Cortex of kidney (tissue), 1 donor: ENCODE measurements at places on chromosomes 1 and 21.

GRCh38 chr1:182575540-182576149, 13.4 kb downstream of the RNASEL start:
- no peak for DNase-seq

DNA sequence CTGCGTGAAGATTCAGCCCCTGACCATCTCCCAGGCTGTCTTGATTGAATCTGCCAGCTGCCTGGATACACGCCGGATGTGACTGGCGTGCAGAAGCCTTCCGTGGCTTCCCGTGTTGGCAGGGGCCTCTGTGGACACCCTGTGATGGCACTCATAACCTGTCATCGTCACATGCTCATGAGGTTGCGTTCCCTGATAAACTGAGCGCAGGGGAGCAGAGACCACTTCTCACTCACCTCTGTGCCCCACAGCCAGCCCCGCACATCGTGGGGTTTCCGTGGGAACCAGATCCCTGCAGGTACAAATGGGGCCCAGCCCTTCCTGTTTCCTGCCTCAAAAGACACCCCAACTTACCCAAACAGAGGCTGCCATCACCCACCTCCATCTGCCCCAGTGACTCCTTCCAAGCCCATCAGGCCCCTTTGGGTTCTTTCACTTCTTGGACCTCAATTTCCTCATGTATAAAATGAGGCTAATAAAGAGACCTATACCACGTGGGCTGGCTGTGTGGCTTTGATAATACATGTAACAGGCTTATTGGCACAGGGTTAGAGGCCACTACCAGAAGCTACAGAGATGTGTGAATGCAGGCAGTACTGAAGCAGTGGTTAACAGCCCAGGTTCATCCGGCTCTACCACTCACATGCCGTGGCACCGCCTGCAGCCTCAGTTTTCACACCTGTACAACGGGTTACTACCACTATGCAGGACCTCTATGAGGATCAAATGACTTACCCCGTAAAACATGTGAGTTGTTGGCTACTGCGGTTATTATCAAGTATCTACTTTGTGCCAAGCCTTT, 23.6 kb downstream of the HTR6 start:
- DNase-seq: no peak

DNA sequence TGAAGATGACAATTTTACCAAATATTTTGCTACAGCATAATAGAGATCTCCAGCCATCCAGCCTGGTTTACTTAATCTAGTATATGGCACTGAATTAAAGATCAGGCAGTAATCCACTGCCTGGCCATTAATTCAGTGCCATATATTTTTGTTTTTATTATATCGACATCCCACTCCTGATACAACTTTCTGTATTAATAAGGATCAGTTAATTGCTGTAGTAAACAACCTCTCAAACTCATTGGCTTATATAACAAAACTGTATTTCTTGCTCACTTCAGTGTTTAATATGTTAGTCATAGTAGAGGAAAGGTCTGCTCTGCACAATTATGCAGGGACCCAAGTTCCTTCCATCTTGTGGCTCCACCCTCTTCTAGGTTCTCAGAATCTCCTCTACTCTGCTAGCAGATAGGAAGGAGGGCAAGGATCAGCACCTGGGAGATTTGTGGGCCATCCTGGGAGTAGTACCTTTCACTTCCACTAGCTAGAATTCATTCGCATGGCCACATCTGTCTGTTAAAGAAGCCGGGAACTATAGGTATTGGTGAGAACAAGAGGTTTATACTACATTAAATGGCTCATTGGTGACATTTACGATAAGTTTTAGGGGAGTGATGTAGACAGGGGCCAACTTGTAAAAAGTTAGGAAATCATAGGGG, 3.6 kb upstream of the ZDHHC18 start:
- DNase-seq: no peak

DNA sequence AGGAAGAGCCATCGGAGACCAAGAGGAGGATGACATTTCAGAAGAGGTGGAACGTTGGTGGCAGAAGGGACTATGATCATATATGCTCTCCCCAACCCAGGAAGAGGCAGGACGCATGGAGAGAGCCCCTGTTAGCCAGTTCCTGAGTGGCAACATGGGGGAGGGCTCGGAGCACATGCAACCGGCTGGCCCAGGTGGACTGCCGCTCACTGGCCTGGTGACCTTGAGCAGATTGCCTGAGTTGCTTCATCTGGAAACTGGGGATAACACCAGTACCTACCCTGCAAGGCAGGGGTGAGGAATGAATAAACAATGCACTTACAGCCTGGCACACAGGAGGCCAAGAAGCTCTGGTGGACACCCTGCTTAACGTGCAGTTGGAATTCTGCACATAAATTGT, 29.0 kb downstream of the SYT6 start:
- no peak for DNase-seq

GRCh38 chr1:32925403-32926162, 24.4 kb upstream of the TMEM54 start:
- DNase-seq: no peak

GRCh38 chr1:19892628-19893168, 10.5 kb downstream of the OTUD3 start:
- no peak for DNase-seq

DNA sequence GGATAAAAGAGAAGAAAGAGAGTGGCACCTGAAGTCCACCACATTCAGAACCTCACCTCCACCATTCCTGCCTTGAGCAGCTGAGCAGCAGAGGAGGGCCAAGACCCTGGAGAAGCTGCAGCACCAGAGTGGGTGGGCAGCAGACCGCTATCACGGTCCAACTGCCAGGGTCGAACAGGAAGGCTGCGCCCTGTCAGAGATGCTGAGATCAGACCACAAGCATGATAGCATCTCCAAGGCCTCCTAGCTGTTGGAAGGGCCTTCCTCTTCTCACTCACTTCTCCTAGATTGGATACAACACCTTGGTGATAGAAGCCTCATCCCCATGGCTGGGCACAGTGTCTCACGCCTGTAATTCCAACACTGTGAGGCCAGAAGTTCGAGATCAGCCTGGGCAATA, 12.1 kb upstream of the SLC45A3 start:
- no peak for DNase-seq

- no peak for DNase-seq
These were observed 1.6 kb upstream of the METTL25B start for GRCh38 chr1:156726549-156727226.

DNA sequence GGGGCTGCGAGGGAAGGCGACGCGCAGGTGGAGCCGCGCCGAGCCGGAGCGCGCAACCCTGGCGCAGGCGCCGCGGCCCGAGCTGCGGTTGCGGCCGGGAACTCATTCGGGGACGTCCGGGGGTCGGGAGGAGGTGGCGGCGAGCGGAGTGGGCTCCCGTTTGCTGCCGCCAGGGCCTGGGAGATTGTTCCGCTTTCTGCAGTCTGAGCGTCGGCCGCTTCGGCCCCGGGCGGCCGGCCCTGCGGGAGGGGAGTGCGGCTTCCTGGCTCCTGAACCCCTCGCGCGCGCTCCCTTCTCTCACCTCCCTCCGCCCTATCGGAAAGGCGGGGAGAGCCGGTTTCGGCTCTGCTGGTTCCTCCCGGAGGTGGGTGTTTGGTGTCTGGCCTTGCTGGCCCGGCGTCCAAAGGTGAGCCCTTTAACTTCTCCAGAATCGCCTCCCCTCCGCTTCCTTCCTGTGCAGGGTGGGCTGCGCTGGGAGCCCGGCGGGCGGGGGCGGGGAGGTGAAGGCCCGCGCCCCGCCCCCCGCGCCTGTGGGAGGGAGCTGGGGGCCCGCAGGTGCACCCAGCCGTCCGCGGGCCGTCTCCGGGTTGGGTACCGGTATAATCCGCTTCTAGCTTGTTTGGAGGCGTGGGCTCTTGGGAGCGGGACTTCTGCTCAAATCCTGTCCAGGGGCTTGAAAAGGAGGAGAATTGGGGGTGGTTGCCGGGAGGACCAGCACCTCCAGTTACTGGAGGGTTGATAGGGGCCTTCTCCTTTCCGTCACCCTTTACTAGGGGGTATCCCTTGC, 683 bp downstream of the LRRC8D start:
- DNase-seq: no peak

DNA sequence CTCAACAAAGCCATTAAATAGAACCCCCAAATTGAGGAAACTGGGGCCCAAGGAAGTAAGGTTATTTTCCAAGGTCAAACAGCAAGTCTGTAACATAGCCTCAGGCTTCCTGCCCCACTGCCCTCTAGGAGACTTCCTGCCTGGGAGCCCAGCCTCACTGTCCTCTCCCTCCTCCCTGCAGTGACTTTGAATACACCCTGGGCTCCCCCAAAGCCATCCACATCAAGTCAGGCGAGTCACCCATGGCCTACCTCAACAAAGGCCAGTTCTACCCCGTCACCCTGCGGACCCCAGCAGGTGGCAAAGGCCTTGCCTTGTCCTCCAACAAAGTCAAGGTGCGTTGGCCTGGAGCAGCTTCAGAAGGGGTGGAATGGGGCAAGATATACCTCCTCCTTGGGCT, 18.3 kb downstream of the GRHL3 start:
- DNase-seq: no peak

DNA sequence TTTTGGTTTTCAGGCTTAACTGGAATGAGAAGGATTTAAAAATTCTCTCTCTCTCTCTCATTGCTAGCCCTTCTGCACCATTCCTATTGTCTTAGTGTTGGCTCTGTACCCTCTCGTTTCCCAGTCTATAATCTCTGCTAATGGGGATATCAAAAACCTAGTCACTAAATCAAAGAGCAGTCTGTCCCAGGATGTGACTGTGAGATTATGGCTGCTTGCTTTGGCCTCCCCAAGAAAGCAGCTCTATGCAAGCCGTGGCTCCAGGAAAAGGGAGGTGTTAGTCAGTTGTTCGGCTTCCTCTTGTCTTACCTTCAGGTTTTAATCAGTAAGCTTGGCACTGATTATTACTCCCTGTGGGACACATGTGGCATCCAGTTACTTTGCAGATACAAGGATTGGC, 468.8 kb downstream of the USP25 start:
- DNase-seq: no peak

GRCh38 chr1:203625628-203626019, 1.0 kb upstream of the ATP2B4 start:
- DNase-seq: no peak

- no peak for DNase-seq
These were observed 58.0 kb downstream of the DDX20 start for GRCh38 chr1:111813440-111814304.

DNA sequence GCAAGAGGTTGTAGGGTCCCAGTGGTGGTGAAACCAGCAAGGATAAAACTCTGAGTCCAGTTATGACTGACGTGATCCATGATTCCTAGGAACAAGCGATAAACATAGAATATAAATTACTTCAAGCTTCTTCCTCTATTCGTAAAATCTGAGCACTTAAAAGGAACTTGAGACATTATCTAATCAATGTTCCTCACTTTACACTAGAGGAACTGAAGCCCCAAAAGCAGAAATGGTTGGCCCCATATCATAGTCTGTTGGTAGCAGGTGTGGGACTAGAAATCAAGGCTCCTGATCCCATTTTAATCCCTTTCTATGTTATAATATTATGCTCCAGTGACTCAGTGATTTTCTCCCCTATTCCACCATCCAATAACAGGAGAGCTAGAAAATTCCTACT, 21.9 kb upstream of the MNDA start:
- no peak for DNase-seq

- DNase-seq: no peak
These were observed 14.6 kb downstream of the NGF start for GRCh38 chr1:115323366-115324004.

DNA sequence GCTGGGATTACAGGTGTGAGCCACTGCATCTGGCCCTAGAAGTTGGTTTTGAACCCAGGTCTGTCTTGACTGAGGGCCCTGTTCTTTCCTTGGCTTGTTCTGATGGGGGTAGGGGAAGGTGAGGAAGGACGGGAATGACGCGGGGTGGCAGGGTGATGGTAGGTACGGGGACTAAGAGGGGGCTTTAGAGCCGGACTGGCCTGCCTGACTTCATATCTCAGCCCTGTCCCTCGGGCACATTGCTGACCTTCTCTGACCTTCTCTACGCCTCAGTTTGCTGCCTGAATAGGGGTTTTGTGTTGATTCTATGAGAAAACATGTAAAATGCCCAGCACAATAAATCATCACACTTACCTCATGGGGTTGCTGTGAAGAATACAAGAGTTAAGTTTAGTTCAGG, 6.7 kb downstream of the RNF186 start:
- DNase-seq: no peak

GRCh38 chr1:43747736-43748135, 40.4 kb downstream of the ST3GAL3 start:
- DNase-seq: no peak

GRCh38 chr1:244713332-244713731, 60.4 kb downstream of the DESI2 start:
- DNase-seq: no peak
